ENCODE measurements at places on chromosomes 16 and 17. TPM values are rescaled to one million over a fixed set of nuclear protein-coding genes. Genes with fewer than 3 reads are reported as not detected.

Gene CES3
- total RNA-seq, result 3.7 TPM

Gene RHBDF2
- total RNA-seq, result 19.7 TPM

Gene CTRB2
- total RNA-seq, result not detected

Gene MT1A
- not detected for total RNA-seq

DNA sequence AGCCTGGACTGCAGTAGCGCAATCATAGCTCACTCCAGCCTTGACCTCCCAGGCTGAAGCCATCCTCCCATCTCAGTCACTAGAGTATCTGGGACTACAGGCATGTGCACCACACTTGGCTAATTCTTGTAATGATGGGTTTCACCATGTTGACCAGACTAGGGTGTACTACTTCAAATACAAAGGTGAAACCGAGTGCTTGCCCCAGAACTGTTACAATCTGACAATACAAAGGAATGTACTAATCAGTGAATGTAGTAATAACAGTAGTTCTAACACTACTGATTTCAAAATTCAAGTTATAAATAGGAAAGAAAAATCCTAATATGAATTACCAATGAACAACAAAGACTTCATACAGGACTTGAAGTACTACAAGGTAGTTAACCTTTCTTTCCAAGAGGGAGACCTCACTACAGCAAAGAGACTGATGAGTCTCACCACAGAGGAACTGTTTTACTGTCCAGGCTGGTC is 24.4 kb downstream of the CRK start:
- DNase-seq, result no peak

DNA sequence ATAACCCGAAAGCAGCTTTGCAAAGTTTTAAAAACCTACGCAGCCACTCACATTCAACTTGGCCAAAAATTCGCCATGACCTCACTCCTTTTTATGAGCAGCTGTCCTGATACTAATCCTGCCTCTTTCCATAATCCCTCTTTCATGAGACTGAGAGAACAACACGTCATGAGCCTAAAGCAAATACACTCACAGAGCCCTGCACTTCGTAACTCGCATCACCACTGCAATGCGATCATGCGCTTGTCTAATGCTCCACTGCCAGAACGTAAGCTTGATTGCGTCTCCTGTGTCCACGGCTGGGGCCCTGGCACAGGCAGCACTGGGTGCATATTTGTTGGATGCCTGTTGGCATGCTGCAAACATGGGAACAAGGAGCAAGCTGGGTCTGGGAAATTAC is 36.2 kb downstream of the CDRT4 start:
- no peak for DNase-seq

DNA sequence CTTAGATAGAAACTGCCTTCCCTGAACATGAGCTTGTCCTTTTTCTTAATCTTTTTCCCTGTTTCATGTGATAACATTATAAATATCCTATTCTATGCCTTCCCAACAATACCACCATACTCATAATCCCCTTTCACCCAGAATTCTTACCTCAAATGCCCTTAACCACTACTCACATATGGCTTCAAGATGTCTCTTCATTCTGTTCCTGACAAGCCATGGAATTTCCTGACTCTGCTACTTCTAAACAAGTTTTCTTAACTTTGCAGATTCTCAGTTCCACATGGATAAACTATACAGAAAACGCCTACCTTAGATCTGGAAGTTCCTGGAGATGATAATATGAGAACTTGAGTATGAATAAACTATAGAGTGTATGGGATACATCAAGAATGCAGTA is 1217.8 kb downstream of the CDH8 start:
- no peak for DNase-seq
